ENCODE measurements at places on chromosomes 12 and 14.

DNA sequence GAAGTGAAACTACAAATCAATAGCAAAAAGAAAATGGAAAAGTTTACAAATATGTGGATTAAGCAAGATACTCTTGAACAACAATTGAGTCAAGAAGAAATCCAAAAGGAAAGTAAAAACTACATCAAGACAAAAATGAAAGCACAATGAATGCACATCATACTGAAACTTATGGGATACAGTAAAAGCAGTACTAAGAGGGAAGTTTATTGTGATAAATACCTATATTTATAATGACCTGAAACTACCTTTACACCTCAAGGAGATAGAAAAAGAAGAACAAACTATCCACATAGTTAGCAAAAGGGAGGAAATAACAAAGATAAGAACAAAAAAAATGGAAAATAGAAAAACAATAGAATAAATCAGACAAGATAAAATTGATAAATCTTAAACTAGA, 375.0 kb downstream of the TRHDE start:
- DNase-seq: no peak

DNA sequence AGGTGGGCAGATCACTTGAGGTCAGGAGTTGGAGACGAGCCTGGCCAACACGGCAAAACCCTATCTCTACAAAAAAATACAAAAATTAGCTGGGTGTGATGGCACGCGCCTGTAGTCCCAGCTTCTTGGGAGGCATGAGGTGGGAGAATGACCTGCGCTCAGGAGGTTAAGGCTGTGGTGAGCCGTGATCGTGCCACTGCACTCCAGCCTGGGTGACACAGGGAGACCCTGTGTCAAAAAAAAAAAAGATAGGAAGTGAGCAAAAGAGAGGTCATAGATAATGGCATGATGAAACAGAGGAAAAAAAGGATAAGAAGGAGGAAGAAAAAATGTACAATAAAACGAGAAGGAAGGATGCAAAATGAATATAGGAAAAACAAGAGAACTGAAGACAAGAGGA, 159.5 kb downstream of the ETV6 start:
- no peak for DNase-seq

DNA sequence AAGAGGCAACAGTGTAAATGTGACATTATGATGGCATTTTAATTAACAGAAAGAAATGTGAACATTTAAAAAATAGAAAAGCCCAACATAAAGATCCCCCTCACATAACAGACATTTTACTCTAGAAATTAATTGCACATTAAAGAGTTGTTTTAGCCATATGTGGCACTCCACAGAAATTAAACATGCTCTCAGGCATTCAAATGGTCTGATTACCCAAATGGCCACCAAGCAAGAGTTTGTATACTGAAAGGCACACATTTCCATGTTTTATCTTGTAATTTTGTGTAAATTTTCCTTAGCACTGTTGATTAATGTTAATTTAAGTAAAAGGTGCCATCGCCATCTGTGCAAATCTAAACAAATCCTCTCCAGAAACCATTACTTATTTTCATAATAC, 43.5 kb downstream of the GTF2A1 start:
- DNase-seq: no peak

DNA sequence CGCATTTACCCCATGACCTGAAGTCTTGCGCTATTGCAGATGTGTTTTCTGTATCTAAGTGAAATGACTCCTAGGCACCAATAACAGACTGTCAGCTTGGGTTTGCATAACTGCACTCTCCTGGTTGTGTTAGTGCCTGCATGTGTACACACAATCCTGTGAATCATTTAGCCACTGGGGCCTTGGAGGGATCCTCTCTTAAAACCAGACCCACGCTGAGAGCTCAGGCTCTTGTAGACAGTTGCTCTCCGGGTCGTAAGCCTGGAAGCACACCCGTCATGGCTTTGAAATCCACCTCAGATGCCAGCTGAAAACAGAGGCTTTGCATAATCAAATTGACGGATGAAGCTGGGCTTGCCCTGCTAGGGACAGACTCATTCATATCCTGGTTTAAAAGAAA, 79.2 kb upstream of the RBM19 start:
- DNase-seq: no peak

DNA sequence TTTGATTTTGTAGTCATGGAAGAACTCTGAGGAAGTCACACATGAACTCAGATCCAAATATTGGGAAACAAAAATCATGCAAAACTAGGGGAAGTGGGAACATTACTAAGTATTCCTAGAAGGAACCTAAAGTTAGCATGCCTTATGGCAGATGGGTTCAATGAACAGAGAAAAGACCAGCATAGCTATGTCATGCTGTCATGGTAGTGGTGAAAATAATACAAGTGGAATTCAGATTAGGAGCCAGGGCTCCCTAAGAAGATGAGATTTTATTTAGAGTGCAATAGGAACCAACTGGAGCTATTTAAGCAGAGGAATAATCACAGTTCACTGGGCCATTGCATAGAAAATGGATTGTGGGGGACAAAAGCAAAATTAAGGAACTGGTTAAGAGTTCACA, 134.0 kb downstream of the DIO2 start:
- no peak for DNase-seq

GRCh38 chr14:52073251-52073650, 4.4 kb upstream of the NID2 start:
- no peak for DNase-seq

GRCh38 chr12:28331130-28331529, 140.9 kb downstream of the CCDC91 start:
- DNase-seq: no peak

GRCh38 chr12:43694879-43695278, 63.7 kb downstream of the PUS7L start:
- no peak for DNase-seq

DNA sequence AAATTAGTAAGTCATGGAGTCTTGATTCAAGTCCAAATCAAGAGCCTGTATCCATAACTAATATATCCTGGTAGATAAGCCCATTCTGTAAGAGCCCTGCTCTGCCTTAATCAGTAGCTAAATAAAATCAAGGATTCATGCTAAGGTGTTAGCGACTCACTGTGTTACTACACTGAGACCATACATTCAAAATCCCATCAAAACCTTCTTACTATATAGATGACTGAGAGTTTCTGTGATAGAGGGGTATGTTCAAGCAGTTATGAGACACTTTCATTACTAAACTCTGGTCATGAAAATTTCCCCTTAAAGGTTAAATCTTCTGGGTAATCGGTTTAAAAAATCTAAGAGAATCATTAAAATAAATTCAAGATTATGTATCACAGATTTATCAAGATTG, 78.5 kb downstream of the MDGA2 start:
- DNase-seq: no peak

DNA sequence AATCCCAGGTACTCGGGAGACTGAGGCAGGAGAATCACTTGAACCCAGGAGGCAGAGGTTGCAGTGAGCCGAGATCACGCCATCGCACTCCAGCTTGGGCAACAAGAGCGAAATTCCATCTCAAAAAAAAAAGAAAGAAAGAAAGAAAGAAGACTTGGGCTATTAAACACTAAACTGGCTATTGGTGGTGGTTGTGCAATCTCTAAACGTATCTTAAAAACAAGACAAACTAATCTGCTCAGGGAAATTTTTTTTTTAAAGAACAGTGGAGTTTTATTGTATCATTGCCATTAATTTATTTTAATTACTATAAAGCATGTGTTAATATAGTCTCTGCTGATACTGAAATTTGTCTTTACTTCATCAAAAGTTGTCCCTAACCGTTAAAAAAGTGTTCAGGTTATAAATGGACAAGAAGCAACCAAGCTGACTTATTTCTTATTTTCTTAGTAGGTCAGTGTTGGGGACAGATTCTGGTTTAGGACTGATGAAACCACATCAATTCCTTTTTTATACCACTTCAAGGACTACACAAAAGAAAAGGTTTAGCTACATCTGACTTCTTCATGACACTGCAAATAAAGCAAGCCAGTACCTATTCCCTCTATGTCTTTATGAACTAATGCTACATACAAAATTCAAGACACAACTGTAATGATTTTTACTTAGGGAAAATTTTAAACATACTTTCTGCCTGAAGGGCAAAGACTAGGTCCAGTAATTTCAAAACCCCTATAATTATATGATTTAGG, 68.7 kb upstream of the KRAS start:
- DNase-seq: no peak

- DNase-seq: no peak
Observed at GRCh38 chr14:23646648-23647549, 10.7 kb downstream of the DHRS2 start.

GRCh38 chr12:80892597-80893445, 44.9 kb downstream of the LIN7A start:
- DNase-seq: no peak

DNA sequence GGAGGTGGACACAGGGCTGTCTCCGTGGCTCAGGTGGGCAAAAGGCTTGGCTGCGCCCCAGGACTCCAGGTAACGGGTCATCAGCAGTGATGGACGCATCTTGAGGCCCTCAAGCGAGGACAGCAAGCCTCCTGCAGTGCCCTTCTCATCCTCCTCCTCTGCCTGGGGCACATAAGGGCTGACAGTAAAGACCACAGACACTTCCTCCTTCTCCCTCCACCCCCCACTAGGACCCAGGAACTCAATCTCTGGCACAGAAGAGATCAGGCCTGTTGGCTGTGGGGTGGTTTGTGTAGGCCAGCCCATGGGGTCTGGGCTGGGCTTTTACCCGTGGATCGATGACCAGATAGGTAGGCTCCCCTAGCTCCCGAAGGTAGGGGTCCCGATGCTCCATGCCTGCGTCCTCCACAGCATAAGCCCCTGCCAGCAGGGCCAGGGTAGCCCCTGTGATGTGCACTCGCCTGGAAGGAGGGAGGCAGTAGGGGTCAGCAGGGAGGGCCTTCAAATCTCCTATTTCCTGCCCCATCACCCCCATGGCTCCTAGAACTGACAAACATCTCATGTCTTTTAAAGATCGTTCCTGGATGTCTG, 5.7 kb downstream of the ADCY4 start:
- DNase-seq: no peak

- DNase-seq: no peak
Observed at GRCh38 chr12:28122756-28123155, 67.5 kb upstream of the CCDC91 start.

GRCh38 chr14:74973003-74973653, 17.7 kb upstream of the PGF start:
- no peak for DNase-seq

DNA sequence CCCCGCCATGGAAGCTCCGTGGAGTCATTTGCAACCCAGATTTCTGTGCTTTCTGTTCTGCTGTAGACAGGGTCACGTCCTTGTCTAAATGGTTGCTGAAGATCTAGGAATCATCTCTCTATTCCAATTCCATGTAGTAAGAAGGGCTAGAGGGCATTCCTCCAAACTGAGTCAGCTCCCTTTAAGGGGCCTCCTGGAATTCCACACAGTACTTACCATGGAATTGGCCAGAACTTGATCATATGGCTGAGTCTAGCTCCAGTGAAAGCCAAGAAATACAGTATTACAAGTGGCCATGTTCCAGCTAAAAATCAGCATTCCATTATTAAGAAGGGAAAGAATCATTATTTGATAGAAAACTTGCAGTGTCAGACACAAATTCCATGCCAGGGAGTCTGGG, 171.9 kb downstream of the PRKCH start:
- no peak for DNase-seq

DNA sequence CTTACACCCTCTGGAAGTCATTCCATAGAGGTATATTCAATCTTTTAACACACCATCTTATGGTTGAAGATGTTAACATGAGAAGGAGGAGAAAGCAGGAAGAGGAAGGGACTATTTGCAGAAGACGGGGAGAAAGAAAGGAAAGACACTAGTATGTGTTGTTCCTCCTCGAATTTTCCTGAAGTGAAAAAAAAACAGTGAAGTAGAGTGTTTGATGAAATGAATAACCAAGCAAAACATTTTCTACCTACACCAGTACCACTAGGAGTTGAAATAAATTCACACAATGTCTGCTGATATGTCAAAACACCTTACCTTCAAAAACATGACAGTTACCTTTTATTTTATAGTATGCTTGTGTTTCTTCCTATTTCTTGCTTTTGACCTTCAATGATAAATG, 1.4 kb upstream of the CNOT2 start:
- DNase-seq: no peak

DNA sequence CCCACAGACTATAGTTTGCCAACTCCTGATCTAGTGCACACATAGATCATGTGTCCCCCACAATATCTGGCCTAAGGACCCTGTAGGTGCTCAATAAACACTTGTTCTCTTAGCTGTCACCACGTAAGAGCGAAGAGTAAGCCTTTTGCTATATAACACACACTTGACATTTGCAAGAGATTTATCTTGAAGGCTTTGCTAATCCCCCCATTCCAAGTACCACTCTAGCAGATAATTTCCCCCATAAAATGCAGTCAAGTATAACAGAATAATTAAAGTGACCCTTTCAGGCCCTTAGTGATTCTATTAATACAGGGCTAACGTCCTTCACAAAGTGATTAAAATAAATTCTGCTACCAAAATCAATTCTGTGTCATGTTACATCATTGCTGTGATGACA, 87.5 kb downstream of the PLXNC1 start:
- DNase-seq: no peak

DNA sequence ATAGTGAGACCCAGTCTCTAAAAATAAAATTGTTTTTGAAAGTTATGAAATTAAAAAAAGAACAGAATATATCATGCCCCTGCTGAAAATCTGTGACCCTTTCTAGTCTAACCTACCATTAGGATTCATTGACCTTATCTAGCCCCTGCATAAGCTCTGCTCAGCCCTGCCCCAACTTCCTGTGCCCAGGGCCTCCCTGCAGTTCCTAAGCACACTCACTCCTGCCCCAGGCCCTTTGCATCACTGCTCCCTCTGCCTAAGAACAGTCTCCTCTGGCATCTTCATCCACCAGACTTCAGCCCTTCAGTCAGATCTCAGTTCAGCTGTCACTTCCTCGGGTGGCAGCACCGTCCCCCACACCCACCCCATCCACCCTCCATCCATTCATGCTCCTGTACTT, 55.4 kb downstream of the SCARB1 start:
- no peak for DNase-seq

GRCh38 chr12:32477714-32478113, 78.4 kb downstream of the FGD4 start:
- DNase-seq: no peak

GRCh38 chr12:77407931-77408330, 342.6 kb upstream of the E2F7 start:
- no peak for DNase-seq

- no peak for DNase-seq
Observed at GRCh38 chr14:69571449-69572029, 3.1 kb downstream of the CCDC177 start.

- no peak for DNase-seq
Observed at GRCh38 chr12:103518899-103519298, 23.1 kb upstream of the C12orf42 start.

GRCh38 chr14:94101748-94102147, 8.8 kb upstream of the IFI27 start:
- DNase-seq: no peak

- no peak for DNase-seq
Observed at GRCh38 chr14:90455100-90455571, 58.3 kb downstream of the CALM1 start.

- no peak for DNase-seq
Observed at GRCh38 chr14:61476754-61477410, 155.5 kb downstream of the PRKCH start.

- DNase-seq: no peak
Observed at GRCh38 chr14:82621881-82622450, 1088.3 kb upstream of the SEL1L start.

All from stimulated activated CD8-positive, alpha-beta memory T cell treated with anti-CD3 and anti-CD28 coated beads, Interleukin-4, amount 100 ng/mL, for 1 hour (primary cell).